ENCODE measurements at places on chromosomes 11 and 22.
A peak's percentile ranks its signal among the peaks of the same experiment; 100 is the strongest.

DNA sequence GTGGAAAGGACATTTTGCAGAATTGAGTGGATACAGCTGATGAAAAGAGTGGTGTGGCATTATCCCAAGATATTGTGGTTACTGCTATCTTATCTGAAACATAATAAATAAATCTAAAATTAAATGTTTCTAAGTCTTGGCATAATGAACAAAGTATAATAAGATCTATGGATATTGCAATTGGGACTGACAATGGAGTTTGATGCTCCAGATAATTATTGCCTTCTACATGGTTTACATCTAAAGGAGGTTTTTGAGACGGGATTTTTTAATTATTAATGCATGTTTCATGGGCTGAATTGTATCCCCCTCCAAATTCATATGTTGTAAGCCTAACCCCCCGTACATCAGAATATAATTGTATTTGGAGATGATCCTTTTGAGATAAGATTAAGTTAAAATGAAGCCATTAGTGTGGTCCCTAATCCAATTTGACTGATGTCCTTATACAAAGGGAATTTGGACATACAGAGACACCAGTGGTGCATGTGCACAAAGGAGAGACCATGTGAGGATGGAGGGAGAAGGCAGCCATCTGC is 198.5 kb downstream of the MSANTD4 start:
- DNase-seq: no peak

GRCh38 chr11:94885133-94885532 is 88.2 kb downstream of the CWC15 start:
- no peak for DNase-seq

DNA sequence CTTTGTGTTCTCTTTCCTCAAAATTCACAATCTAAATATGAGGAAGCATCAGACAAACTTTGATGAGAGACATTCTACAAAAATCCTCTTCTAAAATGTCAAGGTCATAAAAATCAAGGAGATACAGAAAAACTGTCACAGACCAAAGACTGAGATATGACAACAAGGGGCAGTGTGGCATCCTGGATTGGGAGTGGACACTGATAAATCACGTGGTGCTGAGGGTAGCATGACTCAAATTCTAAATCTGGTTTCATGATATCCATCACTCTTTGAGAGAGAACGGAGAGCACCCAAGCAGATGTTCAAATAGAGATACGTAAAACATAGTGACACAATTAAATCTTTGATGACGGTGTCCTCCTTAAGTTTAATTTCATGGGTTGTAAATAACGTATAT is 13.0 kb upstream of the CARD18 start:
- no peak for DNase-seq

GRCh38 chr11:79363861-79364378 is 76.9 kb downstream of the TENM4 start:
- DNase-seq: no peak

- DNase-seq: no peak
Observed at GRCh38 chr11:134905928-134906327, 493.9 kb upstream of the B3GAT1 start.

- no peak for DNase-seq
Observed at GRCh38 chr11:110311783-110312579, 15.6 kb upstream of the RDX start.

- no peak for DNase-seq
Observed at GRCh38 chr11:70631624-70632047, 233.3 kb downstream of the CTTN start.

- no peak for DNase-seq
Observed at GRCh38 chr11:35424157-35424940, 5.0 kb upstream of the SLC1A2 start.

DNA sequence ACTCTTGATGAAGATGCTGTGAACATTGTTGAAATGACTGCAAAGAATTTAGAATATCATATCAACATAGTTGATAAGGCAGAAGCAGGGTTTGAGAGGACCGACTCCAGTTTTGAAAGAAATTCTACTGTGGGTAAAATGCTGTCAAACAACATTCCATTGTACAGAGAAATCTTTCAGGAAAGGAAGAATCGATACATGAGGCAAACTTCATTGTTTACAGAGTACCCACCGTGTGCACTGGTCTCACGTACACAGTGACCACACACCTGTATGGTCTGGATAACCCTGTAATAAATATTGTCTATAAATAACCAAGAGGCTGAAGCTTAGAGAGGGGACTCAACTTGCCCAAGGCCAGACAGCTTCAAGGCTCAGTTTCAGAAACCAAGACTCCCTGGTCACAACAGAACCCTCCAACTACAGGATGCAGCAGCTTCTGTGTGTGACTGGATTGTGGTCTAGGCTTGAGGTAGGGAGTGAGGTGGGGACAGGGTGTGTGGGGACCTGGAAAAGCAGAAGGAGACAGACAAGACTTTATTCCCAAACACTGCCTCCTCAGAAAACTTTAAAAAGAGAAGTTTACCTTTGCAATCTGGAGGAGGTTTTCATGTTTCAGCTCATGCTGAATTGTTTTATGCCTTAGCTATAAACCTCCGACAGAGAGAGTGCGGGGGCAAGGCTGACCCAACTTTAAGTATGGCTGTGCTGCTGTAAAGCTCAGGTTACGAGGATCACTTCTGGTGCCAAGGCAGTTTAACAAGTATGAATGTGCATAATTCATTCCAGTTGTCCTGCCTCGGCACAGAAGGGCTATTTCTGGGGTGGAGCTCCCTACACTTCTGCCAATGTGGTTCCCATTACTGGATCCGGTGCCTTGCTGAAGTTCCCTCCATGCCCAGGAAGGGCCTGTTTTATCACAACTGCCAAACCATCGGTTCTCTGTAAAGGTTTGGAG is 372.6 kb upstream of the NARS2 start:
- DNase-seq: no peak

DNA sequence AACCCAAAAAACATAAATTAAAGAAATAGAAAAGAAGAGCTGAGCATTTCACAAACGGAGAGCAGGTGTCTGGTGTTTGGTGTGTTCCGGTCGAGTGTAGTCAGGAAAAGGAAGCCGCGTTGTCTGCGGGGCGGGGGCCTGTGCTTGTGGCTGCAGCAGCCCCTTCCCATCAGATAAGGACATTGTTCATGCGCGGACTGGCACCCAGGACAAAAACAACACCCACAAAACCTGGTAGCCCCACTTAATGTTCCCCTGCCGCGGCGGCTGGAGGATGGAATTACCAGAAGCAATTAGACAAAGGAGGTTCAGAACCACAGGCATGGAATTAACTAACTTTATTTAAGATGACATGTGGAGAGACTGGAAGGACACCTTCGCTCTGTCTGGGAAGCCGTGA is 29.9 kb downstream of the KRTAP5-5 start:
- DNase-seq: no peak

DNA sequence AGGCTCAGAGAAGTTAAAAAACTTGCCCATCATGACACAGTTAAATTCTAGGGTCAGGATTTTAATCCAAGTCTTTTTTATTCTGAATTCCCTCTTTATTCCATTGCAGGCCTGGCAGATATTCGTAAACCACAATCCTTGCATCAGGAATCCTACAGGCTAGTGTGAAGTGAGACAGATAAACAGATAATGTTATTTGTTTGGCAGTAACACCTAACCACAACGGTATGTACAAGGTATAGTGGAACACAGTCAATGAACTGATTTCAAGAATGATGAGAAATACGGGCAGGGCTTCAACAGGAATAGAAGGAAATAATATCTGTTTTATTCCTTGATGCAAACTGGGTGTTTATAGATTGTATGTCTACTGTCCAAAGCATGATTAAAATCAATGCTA is 32.0 kb upstream of the NARS2 start:
- no peak for DNase-seq

- peak; percentile 59 for DNase-seq
Observed at GRCh38 chr11:123357990-123358827, 71.9 kb upstream of the GRAMD1B start.

DNA sequence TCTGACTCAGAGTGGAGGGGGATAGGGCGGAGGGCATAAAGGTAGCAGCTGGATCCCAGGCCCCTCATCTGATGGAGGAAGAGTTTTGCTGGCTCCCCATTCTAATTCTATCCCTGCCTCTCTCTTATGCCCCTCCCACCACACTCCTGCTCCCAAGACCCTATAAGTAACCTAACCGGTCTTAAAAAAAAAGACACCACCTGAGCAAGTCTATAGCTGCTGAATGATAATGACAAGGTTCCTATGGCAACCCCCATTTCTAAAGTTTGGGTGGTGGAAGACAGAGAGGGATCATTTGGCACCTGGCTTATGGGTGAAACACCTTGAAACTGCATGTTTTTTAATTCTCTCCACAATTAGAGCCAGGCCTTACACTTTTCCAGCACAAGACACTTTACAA is 69.6 kb downstream of the LARGE1 start:
- DNase-seq: no peak

DNA sequence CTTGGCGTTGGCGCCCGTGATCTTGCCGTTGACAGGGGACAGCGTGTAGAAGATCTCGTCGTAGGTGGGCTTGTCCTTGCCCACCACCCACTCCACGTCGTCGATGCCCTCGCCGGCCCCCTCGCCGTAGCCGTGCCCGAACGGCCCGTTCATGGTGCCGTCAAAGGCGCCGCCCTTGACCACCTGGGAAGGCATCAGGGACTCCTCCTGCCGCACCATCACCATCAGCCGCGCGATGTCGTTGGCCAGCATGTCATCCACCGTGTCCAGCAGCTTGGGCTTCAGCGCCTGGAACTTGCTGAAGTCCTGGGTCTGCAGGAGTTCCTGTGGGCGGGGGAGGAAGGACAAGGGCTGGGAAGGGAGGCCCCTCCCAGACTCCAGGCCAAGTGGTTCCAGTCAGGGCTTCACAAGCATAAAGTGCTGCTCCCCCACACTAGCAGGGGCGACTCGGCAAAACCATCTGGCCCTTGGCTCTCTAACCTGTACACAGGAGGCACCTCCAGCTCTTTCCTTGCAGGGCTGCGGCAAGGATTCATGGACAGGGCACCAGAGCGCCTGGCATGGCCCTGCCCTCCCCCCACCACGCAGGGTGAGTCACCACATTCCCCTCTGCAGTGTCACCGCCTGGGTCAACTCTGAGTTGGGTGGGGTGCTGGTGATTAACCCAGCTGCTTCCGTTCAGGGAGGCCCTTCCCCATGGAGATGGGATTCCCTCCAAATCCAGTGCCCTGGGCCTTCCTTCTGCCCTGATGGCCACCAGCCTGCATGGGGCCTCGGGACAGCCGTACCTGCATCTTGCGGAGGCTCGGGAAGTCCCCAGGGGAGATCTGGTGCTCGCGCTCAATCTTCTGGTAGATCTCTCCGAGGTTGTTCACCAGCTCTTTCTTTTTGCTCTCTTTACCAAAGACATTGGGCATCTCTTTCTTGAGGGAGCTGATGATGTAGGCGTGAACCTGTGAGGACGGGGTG is 10.4 kb upstream of the CDC42BPG start:
- DNase-seq: no peak

DNA sequence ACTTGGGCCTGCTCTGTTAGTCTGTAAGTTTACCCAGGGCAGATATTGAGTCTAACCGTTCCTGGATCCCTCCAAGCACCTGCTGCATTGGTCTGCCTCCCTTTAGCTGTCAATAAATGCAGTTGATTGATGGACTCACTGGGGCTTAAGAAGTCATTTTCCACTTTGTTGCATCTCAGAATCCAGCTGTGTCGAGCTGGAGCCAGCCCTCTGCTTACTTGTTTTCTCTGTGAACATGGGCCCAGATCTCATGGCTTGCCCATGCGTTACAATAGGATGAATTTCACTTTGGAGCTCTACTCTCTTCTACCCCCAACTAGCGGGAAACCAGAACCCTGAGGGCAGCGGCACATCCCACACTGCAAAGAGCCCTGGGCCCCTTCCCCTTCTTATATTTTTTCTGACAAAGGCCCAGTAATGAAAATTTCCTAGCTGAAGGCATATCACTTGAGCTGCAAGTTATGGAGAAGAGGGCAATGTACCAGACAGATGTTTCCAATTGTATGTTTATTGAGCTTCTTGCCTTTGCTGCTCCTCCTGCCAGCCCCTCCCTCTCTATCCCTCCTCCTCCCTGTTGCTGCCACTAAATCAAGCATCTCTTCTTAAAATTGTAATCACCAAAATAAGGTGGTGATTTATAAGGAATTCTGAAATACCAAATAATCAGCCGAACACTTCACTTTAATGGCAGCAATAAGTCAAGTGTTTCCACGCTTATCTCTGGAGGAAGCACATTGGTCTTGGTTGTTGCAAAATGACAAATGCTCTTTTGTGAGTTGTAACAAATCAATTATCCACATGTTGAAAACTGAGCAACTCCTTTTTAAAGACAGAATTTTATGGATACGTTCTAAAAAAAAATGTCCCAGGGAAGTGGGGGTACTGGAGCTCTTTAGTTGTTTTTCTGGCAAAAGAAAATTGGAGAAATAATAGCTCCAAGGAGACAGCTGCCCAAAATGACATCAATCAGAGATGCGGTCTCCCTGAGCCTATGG is 212.3 kb upstream of the ZBED5 start:
- DNase-seq: no peak

DNA sequence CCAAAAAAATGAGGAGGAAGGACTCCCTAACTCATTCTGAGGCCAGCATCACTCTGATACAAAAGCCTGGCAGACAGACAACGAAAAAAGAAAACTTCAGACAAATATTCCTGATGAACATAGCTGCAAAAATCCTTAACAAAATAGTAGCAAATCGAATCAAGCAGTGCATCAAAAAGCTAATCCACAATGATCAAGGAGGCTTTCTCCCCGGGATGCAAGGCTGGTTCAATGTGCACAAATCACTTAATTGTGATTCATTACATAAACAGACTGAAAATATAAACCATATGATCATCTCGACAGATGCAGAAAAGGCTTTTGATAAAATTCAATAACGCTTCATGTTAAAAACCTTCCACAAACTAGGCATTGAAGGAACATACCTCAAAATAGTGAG is 16.4 kb downstream of the MTMR2 start:
- DNase-seq: no peak

GRCh38 chr11:37105427-37105826 is 507.4 kb upstream of the RAG2 start:
- DNase-seq: no peak

DNA sequence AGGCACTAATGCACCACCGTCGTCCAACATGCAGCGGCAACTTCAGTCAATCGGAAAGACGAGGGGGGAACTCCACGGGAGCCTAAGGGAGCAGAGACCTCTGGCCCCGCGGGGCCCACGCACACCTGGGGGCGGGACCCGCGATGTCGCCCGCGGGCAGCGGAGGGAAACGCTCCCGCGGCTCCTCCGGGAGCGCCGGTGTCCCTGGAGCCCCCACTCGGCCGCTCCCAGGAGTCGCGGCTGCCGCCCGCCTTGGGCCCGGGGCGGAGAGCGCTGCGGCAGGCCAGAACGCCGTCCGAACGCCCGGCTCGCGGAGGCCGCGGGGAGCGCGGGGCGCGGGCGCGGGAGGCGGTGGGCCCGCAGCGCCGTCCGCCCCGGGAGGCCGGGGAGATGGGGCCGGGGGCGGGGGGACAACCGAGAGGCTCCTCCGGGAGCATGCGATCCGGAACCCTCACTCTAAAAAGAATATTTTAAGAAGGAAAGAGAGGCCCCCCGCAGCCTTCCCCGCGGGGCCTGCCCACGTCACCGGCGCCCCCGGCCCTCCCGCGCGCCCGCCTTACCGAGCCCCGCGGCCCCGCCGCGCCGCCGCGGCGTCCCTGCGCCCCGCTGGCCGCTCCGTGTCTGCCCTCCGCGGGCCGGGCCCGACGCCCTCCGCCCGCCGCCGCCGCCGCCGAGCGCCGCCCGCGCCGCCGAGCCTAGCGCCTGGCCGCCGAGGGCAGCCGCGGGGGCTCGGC is 86.6 kb upstream of the ARHGAP32 start:
- DNase-seq: peak; percentile 32
